ENCODE measurements at places on chromosomes 11 and 22.
A peak's percentile ranks its signal among the peaks of the same experiment; 100 is the strongest.

DNA sequence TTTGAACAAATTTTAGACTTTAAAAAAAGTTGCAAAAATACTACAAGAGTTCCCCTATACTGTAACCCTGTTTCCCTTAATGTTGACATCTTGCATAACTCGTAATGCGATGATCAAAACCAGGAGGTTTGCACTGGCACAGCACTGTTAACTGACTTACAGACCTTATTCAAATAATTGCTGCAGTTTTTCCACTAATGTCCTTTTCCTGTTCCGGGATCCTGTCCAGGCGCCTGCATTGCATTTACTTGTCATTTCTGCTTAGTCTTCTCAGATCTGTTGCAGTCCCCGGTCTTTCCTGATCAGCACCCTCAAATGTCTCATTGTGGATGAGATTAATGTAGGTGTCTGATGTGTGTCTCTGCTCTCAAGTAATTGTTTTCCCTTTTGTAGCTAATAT lies 32.0 kb downstream of the APLP2 start:
- no peak for DNase-seq

DNA sequence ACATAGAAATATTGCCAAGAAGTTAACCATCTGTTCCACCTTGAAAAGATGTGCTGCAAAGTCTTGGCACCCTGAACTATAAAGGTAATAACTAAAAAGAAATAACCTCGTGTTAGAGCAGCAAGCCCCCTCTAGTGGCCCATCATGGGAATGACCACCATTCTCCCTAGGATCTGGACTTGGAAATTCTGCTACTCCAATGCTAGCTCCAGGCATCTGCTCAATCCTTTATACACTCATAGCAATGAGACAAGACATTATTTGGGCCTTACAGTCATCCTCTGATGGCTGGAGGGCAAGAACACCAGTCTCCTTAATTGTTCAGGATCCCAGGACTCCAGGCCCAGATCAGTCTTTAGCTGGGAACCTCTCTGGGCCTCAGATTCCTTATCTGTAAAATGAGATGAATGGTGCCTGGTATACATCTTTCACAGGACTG lies 76.0 kb downstream of the CWC15 start:
- DNase-seq = peak; percentile 52

GRCh38 chr22:18075720-18076497 lies 1.9 kb upstream of the PEX26 start:
- peak; percentile 81 for DNase-seq

GRCh38 chr22:37920126-37920525 lies 14.0 kb downstream of the MICALL1 start:
- no peak for DNase-seq

DNA sequence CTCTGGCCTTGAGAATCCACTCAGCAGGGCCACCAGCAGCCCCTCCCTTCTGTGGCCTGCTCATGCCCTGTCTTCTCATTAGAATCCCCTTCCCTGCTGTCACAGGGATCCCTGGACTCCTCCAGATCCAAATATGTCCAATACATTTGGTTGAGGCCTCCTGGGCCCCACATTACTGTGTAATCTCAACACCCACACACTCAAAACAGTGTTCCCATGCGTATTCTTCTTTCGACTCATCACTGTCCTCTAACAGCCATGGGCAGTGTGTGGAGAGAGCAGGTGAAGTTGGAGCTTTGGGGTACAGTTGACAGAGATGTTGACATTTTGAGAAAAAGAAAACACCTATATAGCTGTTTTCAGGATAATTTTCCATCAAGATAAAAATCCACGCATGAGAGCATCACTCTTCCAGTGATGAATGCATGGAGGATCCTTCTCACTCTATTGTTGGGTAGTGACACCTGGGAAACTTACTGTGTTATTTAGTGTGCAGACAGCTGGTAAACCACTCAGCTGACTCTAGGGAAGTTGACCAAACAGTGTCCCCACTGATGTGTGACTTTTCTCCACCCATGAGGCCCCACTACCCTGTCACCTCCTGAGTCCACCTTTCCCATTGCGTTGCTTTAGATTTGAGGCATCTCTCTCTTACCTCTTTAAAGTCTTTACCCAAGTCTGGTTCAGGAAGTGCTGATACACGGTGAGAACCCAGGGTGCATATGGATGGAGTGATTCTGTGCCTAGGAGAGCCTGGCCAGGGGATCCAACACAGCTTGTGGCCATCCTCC lies 28.7 kb upstream of the VPREB1 start:
- DNase-seq = no peak
